Stimulated activated CD4-positive, alpha-beta T cell treated with anti-CD3 and anti-CD28 coated beads, TNF-alpha, amount 100 ng/mL, for 4 hours (primary cell): ENCODE measurements at places on chromosomes 3 and 15.

GRCh38 chr3:56484525-56485032 is 16.3 kb upstream of the ERC2 start:
- no peak for DNase-seq

- DNase-seq, result no peak
These were observed at the start of gene FSD2 for GRCh38 chr15:82805994-82806406. TSS of gene FSD2 (minus strand) at chr15:82806069. CDS start at chr15:82787390, 18,679 bp downstream.

DNA sequence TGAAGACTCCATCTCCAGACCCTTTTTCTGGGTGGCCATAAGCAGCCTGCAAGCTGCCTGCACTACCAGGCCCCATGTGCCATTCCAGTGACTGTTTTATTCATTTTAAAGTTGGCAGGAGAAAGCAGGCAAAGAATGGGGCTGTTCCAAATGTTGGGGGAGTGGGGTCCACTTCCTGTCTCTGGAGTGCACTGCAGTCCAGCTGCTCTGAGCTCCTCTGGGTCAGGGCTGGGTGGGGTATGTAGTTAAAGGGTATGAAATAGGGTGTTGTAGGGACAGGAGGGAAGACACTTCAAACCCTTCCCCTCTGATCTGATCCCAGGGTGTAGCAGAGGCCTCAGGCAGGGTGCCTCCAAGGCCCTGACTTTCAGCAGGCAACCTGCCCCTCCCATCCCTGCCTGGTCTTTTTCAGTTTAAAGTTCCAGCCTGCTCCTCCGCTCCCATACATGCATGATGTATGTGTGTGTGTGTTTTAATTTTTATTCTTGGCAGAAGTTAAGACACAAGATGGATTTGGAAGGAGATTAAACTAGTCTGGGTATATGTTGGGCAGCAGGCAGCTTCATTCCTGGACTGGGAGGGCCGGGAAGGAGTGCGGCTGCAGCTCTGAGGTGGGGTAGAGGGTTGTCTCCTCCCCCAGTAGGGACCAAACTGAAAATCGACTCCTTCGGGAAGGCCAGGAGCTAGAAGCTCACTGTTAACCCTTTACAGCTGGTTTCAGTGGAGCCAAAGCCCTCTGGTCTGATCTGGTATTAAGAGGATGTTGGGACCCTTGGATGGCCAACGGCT is 17.3 kb downstream of the BOC start:
- no peak for DNase-seq

DNA sequence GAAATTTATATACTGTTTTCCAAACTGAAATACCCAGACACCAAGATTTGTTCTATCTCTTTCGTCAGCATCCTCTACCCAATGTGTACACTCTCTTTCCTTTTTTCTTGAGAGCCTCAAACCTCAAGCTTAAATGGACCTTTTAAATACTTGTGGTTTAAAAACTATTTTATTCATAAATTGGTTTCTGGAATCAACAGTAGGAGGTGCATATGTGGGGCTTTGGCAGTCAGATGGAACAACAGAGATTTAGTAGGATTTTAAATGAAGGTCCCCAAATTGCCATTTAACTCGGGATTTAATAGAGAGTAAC is 33.2 kb downstream of the ANXA2 start:
- no peak for DNase-seq

DNA sequence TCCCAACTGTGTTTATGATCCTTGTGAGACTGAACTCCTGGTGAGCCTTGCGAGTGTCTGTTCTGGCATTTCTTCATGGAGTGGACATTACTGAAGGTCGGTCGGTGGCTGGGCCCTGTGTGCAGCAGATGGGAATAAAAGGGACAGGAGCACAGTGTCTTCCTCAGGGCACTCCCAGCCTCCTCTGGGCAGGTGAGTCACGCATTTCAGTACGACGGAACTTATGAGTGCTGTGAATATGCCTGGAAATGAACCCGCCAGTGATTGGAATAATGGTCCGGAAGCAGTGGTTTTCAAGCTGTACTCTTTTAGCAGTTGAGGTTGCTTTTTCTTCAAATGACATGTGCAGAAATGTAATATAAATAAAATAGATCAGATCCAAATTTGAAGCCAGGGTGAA is 55.1 kb downstream of the LARS2 start:
- DNase-seq, result no peak

GRCh38 chr3:85252686-85253085 is 293.9 kb downstream of the CADM2 start:
- no peak for DNase-seq

- no peak for DNase-seq
These were observed 85.0 kb upstream of the P3H2 start for GRCh38 chr3:190205739-190206138.

DNA sequence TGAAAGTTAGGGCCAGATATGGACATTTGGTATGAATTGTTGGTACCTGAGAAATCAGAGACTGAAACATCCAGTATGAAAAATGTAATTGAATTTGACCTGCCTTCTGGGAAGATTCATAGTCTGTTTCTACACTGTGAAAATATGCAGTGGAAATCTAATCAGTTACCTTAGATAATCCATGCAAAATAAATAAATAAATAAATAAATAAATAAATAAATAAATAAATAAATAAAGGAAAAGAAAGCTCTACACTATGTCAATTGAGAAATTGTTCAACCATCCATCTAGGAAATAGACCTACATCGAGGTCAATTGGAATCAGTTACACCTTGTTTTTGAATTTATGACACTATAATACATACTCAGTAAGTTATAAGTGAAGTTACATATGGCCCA is 252.3 kb downstream of the VGLL3 start:
- no peak for DNase-seq

GRCh38 chr3:42497009-42497731 is 5.3 kb upstream of the VIPR1 start:
- no peak for DNase-seq

DNA sequence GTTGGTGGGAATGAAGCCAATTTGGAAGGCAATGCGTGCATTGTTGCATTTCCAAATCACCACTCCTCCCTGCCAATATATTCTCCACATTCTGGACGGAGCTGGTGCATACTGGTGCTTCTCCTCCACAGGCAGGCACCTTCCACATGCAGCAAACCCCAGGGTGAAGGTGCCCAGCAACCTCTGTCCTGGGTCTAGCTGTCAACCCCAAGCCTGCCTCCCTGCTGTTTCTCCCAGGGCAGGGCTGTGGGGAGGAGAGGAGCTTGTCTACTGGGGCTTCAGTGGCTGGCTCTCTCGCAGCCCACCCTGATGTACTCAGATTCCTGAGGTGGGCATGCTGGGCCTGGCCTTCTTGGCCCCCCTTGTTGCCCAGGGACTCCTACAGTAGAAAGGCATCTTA is 20.1 kb downstream of the GASK1A start:
- DNase-seq, result no peak

GRCh38 chr15:59906046-59906445 is 98.1 kb upstream of the FOXB1 start:
- no peak for DNase-seq

GRCh38 chr3:167901138-167901537 is 165.6 kb downstream of the SERPINI1 start:
- DNase-seq, result no peak

GRCh38 chr3:139745831-139746230 is 68.1 kb upstream of the NMNAT3 start:
- no peak for DNase-seq

GRCh38 chr15:101056366-101057334 is 137.5 kb downstream of the LRRK1 start:
- no peak for DNase-seq

- DNase-seq, result no peak
These were observed 38.6 kb upstream of the SPSB4 start for GRCh38 chr3:141012571-141012970.
